Lung microvascular endothelial cell (primary cell): ENCODE measurements at places on chromosomes 4 and X. TPM values are rescaled to one million over a fixed set of nuclear protein-coding genes. Genes with fewer than 3 reads are reported as not detected.

RHOXF2 gene
- not detected in 2 replicates for total RNA-seq

RPL34 gene
- total RNA-seq: 841 and 951 TPM in 2 replicates

PLP2 gene
- 6.7 and 12.6 TPM in 2 replicates for total RNA-seq

EFHC2 gene
- not detected in 2 replicates for total RNA-seq

FRG2 gene
- total RNA-seq: not detected in 2 replicates

ZCCHC18 gene
- 0.87 and 1.4 TPM in 2 replicates for total RNA-seq
